ENCODE measurements at places on chromosomes 6 and 20.

DNA sequence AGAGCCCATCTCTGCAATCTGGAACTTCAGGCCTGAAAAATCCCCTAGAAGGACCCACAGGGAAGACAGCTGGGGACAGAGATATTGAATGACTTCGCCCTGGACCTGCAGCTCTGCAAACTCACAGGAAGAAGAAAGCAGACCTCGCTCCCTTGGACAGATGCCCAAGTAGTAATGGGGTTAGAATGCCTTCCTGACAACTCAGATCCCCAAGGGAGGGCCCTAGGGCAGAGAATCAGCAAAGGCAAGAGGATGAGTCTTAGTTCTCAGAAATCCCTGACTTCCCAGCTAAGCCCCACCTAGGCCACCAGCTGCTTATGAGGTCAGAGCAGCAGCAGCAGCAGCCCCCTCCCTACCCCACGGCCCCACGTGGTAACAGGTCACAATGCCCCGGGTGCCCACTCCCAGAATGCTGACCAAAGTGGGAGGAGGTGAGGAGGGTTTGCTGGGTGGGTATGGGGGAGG, at the start of gene C20orf141:
Gene C20orf141, plus strand, starts transcription at position 401 of the 465 bp plus-strand sequence. CDS start 198 bp downstream, outside the sequence.
- DNase-seq = peak; percentile 99

DNA sequence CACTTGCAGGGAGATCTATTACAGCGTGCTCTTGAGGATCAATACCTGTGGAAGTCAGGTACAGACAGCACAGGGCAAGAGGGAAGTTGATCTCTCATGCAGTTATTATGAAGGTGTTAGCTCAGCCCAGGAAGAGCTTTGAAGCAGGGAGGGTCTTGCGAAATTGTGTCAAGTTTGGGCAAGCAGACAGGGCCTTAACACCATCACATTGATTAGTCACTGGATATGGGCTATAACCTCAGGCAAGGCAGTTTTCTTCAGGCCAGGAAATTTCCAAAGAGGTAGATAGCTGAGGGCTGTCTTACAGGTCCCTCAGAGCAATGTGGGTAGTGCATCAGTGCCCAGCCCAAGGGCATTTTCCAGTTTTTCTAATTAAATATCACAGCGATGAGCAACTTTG, 643.8 kb downstream of the DHX35 start:
- no peak for DNase-seq

GRCh38 chr6:44594481-44594880, 207.0 kb downstream of the CDC5L start:
- DNase-seq = no peak

DNA sequence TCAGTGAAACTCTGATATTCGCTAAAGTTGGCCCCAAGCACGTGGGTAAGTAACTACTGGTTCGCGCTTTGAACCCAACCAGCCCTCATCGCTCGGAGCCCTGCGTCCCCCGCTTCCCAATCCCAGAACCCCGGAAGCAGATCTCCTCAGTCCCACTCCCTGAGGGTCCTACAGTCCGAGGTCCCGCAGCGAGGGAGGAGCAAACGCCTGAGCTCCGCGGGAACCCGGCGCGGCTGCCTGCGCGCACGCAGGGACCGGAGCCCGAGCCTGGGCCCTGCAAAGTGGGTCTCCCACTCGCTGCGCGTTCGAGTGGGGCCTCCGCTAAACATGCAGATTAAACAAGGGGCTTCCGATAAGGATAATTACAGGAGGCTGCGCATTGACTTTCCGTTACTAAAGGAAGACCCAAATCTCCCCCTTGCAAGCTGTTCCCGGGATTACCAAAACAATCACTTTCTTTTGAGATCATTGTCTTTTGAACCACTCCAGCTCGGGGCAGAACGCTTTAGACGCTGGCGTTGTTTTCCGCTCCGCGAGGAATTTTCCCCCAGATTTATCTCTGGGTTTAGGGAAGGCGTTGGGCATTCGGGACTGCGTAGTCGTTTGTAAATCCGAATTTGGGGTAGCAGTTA, 1.3 kb upstream of the VSX1 start:
- no peak for DNase-seq

DNA sequence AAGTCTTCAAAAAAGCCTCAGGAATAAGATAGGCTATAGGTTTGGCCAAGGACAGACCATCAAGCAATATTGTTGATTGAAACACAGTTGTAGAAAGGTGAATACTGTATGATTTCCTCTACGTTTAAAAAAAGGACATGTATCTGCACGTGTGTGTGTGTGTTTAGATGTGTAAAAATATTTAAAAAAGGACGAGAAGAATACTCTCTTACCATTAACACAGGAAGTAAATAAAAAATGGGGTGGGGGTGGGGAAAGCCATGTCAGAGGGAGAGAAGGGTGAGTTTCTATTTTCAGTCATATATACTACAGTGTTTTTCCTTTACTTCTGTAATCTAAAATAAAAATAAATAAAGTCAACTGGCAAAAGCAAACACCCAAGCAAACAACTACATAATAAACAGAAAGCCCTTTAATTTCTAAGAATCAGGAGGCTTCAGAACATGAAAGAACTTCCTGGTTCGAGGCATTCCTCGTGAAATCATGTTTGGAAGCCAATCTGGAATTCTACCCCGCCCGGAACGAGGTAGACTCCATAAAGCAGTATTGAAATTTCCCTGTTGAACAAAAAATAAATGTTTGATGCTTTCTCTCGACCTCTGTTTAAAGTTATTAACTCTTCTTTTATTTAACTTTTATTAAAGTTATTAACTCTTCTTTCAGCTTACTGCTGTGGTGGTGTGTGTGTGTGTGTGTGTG, 158.1 kb upstream of the ZNF217 start:
- no peak for DNase-seq

GRCh38 chr20:20551409-20551808, 161.0 kb downstream of the RALGAPA2 start:
- no peak for DNase-seq

DNA sequence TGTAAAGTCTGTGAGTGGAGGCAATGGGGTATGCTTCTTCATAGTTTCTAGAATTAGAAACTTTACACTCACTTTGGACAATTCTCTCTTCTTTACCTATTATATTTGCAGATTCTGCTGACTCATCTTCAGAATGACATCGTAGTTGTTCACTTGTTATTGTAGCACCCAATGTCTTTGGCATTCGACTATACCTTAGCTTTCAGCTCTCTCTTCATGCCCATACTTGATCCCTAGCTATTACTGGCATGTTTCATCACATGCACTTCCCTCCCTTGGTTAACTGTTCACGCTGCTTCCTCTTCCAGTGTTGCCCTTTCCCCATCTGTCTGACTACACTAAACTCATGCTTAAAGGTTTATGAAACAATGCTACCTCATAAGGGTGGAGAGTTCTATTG, 298.1 kb upstream of the TCF21 start:
- DNase-seq = no peak

DNA sequence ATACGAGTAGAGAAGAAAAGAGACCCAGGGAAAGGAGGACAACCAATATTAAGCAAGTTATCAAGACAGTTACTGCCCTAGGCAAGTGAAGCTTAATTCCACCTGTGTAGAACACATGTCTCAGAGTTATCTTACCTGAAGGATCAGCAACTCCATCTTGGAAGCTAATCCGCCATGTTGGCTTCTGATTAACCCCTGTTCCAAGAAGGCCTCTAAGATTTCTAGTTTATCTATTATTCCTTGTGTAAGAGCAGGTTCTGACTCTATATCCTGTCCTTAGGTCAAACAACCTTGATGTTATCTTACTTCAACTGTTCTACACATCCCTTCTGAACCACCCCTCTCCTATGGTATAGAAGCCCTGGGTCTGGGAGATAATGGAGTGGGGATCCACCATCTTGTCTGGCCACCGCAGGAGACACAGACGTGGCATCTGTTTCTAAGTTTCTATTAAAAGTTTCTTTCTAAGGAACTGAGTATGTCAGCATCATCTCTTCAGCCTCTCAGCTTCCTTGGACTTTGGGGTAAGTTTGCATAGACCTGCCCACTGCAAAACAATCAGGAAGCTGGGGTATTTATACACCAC, 27.7 kb upstream of the PTPN1 start:
- no peak for DNase-seq

- DNase-seq = no peak
Measured at GRCh38 chr20:62895539-62895938, 30.8 kb downstream of the DIDO1 start.

- peak; percentile 32 for DNase-seq
Measured at GRCh38 chr6:153131037-153131981, at the start of gene RGS17. Gene RGS17 (minus strand): TSS chr6:153131282. CDS start chr6:153044018, 87,264 bp downstream.

DNA sequence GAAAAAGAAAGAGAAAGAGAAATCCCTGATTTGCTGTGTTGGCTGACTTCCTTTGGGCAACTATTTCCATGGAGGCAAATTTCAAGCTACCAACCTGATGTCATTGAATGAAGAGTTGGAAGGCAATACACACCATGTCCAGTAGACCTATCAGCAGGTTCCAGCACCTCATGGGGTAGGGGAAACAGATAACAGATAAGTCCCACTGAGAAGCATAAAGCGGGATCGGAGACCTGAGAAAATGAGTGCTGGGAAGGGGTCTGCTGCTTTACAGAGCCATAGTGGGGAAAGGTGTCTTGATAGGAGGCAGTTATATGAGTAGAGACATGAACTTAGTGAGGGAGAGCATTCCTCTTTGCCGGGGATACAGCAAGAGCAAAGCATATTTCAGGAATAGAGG, 244.9 kb downstream of the PLCB1 start:
- DNase-seq = no peak

DNA sequence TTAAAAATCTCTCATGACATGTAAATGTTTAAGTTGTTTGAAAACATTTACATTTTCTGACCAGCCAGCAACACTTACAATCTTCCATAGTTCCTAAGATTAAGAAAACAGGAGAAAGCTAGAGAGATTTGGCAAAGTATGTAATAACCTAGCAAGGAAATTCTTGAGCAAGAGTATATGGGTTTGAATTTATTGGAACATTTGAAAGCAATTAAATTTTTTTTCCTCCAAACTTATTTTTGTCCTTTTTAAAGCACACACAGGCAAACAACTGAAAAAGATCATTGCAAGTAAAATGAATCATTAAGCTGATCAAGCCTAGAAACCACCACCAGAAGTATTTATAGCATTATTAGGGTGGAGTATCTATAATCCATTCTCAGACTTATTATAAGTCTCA, 20.1 kb upstream of the ZNF217 start:
- DNase-seq = no peak

DNA sequence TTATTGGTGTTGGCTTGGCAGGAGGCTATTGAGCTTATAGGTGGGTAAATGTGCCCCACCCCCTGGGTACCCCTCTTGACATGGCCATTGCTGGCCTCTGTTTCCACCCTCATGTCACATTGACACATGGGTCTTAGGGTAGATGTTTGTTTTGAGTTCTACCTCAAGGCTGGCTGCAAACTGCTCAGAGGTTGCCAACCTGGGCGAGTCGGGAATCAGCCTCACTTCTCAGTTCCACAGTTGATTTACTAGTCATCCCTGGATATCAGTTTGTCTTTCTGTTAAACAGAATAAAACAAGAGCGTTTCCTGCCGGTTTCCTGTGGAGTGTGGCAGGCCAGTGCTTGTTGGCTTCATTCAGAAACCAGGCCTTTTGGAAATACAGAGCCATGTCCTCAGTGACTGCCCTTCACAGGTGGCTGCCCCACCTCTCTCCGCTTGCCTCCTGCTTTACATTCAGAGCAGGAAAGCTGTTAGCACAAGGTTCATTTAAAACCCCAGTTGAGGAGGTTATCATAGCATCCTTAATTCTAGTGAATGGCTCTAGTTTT, 105.6 kb downstream of the TCP11 start:
- no peak for DNase-seq

- no peak for DNase-seq
Measured at GRCh38 chr6:153831350-153832078, 207.5 kb upstream of the OPRM1 start.

DNA sequence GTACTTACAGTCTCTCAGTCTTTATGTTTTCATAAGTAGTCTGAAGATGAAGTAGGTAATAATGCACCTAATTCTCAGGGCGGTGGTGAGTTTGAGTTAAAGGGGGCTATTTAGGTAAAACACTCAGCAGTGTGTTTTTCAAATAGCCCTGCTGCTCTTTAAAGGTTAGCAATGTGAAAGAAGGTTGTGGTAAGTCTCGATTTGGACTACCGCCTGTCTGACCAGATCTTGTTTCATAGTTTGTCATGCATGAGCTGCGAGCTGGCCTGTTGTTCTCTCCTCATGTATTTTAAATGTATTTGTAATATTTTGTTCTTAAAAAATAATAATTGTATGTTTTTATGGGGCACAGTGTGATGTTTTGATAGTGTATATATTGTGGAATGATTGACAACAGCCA, 340.2 kb downstream of the DHX35 start:
- no peak for DNase-seq

DNA sequence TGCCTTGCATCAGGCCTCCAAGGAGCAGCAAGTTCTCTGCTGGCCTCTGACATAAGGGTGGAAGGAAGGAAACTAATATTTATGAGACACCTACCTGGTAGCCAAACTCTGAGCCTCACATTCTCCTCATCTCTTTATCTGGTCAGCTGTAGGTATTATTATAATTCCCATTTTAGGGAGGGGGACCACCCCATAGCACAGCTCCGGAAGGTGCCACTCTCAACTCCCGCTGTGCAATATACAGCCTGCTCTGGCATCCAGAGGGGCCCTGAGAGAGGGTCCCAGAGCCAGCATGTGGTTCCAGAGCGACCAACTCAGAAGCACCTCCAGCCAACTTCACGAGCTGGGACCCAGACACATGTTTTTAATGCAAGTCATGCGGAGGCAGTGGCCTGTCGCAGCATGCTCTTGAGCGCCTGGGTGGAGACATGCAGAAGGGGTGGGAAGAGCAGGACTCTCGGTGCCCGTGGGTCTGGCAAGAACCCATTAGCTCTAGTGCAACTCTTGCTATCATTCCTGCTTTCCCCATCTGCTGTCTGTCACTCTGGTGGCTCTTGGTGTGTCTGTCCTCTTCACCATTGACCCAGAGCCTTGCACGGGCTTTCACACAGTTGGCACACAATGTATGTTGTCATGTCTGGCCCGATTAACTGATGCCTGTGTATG, 15.0 kb upstream of the MYMX start:
- DNase-seq = no peak

DNA sequence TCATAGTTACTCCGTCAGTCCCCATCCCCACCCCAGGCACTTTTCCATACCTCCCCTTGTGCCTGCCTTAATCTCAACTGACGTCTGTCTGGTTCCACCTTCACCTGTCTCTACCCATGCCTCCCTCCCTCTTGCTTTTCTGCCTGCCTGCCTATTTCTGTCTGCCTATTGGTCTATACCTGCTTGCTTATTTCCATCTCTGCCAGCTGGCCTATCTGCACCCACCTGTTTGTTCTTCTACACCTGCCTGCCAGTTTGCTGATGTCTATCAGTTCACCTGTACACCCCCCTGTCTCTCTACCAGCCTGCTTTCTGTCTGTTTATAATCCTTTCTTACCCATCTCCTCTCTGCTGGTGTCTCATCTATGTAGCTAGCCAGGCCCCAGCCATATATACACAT, 87.5 kb downstream of the RALGAPA2 start:
- DNase-seq = no peak

- DNase-seq = peak; percentile 72
Measured at GRCh38 chr6:3001773-3002293, 2.1 kb downstream of the NQO2 start.
